ENCODE measurements at places on chromosomes 12 and 14.

- no peak for DNase-seq
These were observed 113.9 kb upstream of the MYL2 start for GRCh38 chr12:111034083-111034885.

DNA sequence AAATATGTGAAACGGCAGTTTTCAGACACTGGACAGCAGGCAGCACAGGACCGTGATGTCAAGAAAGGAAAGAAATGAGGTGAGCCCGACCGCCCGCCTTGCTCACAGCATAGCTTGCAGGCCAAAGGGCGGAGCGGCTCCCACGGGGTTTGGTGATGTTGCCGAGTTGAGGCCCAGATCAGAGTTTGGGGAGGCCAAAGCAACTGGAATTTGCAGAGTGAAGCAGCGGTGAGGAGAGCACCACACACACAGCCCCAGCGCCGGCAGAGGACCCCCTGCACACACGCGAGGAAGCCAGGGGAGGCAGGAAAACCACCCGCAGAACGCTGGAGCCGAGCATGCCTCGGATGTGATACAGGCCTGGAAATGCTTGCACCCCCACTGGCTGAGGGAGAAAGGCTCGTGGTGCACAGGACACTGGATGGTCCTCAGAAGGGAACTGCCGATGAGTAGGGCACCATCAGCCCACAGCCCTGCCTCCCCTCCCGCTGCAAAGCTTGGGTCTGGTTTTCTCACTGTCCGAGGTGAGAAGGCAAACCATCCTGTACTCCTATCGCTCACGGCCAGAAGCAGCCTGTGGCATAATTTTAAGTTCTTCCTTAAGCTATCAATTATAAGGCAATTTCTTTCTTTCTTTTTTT lies 25.7 kb upstream of the PLD4 start:
- no peak for DNase-seq

- no peak for DNase-seq
These were observed 56.1 kb upstream of the FBRSL1 start for GRCh38 chr12:132433641-132434395.

DNA sequence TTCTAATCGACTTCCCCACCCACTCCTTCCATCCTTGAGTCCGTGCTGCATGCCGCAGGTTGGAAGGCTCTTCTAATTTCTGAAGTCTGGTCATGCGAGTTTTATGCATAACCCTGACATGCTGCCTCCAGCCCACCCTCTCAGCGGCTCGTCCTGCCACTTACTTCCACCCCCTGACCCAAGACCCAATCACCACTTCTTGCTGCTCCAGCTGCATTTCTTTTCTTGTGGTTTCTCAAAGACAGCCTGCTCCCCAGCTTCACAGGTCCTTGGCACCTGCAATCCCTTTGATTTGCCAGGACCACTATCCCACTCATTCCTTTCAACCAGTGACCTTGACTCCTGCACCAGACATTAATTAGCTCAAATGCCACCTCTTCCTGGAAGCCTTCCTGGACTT lies 486.7 kb downstream of the VRK1 start:
- DNase-seq, result no peak

GRCh38 chr12:1185460-1186182 lies 194.6 kb downstream of the ERC1 start:
- DNase-seq, result no peak

DNA sequence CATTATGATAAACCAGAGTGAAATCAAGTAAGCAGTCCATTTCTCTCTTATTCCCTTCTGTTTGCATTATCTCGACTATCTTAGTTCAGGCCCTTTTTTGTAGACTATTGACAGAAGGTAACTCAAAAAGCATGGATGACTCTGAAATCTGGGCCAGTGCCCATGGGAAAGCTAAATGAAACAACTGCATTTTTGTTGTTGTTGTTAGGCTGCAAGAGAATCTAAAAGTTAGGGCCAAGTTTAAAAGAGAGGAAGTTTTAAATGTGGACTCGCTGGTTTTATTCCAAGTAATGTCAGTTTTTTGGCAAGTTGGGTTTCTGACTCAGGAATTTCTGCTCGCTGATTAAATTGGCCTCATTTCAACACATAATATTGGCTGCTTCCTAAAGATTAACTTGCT lies 201.1 kb downstream of the PIK3C2G start:
- DNase-seq, result peak; percentile 8

GRCh38 chr12:128537668-128538067 lies 270.7 kb downstream of the TMEM132C start:
- DNase-seq, result no peak

DNA sequence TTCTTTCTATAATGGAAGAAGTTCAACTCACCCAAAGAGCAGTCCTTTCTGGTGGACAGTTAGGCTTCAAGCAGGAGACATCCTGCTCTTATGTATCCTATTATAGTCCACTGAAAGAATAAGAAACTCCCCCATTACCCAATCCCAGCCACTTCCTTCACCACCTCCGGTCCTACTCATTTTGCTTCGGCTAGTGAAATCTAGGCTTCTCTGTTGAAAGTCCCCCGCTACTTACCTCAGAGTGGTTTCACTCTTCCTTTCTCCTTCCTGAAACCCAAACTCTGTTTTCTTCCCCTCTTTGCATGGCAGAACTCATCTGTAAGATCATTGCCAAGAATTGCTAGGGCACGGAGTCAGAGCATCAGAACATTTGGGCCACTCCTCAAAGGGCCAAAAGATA lies at the start of gene GPR84:
Gene GPR84 (minus strand): TSS at position 74 of the 400 bp plus-strand sequence. CDS start 635 bp downstream, outside the sequence.
- no peak for DNase-seq

- no peak for DNase-seq
These were observed 17.7 kb upstream of the ANAPC7 start for GRCh38 chr12:110421159-110421661.

DNA sequence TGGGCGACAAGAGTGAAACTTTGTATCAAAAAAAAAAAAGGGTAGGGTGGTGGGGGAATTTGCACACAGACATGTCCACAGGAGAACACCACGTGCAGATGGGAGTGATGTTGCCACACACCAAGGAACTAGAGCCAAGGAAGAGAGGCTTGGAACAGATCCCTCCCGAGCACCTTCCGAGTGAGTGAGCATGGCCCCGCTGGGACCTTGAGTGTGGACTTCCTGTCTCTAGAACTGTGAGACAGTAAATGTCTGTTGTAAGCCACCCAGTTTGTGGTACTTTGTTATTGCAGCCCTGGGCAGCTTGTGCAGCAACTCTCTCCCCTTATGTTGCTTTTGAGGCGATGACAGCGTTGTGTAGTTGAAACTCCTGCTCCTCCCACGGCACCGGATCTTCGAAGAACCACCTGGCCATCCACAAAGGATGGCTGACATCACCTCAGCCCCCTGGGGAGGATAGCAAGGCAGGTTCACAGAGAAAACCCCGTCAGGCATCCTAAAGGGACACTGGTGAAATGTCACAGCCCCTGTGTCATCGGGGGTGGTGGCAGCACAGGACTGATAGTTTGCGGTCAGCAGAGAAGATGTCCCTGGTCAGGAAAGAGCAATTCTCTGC lies 54.7 kb upstream of the PLEKHG3 start:
- no peak for DNase-seq

- no peak for DNase-seq
These were observed 180.9 kb downstream of the SRGAP1 start for GRCh38 chr12:64025174-64025958.

DNA sequence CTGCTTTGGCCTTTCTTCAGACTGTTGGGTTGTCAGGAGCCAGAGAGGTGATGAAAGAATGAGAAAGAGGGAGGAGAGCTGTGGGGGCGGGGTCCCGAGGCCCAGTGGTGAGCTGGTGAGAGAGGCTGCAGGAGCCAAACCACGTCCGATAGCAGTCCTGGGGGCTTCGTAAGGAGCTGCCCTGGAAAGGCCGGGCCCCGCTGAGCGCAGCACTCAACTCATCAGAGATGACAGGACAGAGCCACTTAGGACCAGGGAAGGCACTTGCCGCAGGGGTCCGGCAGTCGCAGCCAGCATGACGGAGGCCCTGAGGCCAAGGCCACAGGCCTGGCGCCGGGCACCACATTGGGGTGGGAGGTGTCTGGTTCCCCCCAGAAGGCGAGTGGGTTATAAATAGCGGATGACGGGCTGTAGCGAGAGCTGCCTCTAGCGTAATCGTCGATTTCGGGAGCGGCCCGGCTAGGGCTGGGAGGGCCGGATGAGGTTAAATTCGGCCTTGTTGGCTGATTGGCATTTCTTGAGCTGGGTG lies 179.0 kb downstream of the TSPAN9 start:
- no peak for DNase-seq

GRCh38 chr14:34642595-34642994 lies 12.6 kb upstream of the SNX6 start:
- DNase-seq, result no peak

DNA sequence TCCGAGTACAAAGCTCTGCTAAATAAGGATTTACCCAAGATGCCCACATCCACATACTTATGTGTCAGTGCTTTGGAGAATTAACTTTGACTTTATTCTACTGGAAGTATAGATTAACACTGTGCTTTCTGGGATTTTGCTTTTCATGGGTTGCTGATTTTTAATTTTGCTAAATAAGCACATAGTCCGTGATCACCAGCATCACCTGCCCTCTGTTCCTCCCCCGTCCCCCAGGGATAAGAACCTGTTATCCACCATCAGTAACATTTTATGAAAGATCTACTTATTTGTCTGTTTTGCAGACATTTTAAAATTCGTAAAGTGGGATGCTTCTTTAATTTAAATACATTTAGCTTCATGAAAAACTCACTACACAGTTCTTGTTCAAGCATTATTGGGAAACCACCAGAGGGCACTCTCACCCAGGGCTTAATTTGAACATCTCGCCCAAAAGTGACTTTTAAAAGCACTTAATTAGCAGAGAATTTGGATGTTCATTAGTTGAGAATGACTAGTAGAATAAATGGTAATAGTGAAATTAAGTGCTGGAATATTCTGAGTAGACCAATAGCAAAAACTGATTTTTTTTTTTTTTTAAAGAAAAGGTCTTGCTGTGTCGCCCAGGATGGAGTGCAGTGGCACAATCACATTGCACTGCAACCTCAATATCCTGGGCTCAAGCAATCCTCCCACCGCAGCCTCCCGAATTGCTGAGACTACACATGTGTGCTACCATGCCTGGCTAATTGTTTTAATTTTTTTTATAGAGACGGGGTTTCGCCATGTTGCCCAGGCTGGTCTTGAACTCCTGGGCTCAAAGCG lies 35.7 kb downstream of the MRPL42 start:
- DNase-seq, result peak; percentile 43

- DNase-seq, result peak; percentile 56
These were observed 469 bp upstream of the LRFN5 start for GRCh38 chr14:41606282-41606531.

DNA sequence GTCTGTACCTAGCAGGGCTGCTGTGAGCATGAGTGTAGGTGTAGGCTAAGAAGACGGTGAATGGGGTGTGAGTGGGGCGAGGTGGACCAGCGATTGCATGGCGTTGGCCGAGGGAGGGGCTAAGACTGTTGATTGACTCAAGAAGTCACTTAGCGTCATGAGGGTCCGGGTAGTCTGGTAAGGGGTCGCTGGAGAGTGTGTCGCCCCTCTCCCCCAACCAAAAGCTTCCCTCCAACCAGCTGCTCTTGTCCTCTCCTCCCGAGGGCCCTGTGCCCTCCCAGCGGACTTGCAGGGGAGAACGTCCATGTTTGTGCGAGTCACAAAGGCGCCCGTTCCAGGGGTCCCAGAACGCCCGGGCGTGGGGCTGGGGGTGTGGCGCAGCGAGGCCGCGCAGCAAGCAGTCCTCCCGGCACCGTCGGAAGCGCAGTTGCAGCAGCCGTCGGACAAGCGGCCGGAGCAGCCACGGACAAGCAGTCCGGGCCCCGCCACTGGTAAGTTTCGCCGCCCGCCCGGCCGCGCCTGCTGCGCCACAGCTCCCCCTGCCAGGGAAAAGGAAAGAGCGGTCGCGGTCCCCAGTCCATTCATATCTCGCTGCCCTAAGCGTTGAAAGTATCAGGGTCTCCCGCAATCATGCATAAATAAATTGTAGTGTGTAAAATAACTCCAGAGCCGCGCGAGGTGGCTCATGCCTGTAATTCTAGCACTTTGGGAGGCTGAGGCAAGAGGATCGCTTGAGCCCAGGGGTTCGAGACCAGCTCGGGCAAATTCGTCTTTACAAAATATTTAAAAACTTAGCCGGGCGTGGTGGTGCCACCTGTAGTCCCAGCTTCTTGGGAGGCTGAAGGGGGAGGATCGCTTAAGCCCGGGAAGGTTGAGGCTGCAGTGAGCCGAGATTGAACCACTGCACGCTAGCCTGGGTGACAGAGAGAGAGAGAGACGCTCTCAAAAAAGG lies at the start of gene CCDC63:
Gene CCDC63 (plus strand): TSS at position 373 of the 952 bp plus-strand sequence. CDS start 5,968 bp downstream, outside the sequence.
- DNase-seq, result no peak

DNA sequence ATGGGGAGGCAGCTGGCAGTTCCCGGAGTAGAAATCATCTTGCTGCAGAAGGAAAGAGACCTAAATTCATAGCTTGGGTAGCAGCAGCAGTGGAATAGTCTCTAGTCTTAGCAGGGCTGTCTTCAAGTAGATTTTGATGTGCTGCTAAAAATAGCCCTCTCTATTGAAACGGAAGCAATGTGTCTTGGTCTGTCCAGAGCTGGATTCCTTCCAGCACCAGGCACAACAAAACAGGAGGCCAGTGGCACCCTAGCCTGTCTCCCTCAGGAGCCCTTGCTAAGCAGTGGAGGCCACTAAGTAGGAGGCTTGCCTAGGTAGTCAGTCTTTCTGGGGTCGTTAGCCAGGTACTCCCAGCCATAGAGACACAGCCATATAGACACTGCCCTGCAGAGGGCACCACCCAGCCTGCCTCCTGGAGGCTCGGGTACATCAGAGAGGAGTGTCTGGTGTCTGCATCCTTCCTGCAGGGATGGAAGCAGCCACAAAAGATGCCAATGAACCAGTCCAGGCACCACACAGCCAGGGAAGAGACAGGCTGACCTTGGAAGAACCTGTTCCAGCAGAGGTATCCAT lies 97.5 kb downstream of the CRACR2A start:
- no peak for DNase-seq

DNA sequence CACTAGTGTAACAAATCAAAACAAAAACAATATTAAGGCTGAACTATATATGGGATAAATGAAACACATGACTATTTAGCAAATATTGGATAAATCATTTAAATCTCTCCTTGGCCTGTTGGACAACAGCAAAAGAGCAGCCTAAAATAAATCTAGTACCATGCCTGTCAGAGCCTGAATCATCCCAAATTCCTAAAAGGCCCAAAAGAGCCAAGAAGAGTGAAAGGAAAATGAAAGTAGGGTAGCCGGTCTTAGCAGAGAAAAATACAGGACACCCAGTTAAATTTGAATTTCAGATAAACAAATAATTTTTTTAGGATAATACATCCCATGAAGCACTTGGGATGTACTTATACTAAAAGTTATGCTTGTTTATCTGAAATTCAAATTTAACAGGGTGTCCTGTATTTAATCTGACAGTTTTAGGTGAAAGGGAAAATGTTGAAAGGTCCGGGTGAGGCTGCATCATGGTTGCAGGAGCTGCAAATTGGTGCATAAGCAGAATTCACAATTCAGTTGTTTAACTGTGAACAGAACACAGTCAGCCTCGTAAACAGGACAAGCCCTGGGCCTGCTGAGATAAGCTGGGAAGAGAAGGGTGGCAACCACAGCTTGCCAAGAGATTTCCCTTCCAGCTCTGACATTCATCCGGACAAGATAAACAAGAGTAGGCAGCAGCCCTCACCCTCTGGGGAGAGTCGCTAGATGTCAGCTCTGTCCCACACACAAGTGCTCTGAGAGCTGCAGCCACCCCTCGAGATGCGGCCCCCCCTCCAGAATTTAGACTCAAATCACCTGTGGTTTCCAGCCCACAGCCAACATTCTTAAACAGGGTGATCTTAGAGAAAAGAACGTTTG lies 30.3 kb downstream of the DMAC2L start:
- no peak for DNase-seq

- DNase-seq, result no peak
These were observed 349.9 kb downstream of the ETNK1 start for GRCh38 chr12:22974865-22975264.
